Nucleus accumbens (tissue), 56 donors: ENCODE measurements at places on chromosomes 16 and 17.

GRCh38 chr17:60231234-60231633 lies 81.5 kb downstream of the CA4 start:
- no peak for DNase-seq

DNA sequence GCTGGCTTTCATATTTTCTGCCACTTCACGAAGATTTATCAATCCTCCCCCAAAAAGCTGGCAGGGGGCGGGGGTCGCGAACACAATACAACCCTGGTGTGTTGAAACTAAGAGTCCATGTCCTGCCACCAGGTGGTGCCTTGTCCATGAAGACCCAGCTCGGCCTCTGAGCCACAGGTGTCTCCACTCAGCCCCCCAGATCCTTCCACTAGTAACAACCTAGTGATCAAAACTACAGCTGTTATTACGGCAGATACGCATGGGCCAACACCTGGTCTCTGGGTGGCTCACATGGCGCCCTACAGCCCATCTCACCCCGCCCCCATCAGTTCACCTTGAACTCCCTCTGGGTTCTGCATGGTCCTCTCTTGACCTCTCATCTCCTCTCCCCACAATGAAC lies 27.7 kb downstream of the USP7 start:
- no peak for DNase-seq

DNA sequence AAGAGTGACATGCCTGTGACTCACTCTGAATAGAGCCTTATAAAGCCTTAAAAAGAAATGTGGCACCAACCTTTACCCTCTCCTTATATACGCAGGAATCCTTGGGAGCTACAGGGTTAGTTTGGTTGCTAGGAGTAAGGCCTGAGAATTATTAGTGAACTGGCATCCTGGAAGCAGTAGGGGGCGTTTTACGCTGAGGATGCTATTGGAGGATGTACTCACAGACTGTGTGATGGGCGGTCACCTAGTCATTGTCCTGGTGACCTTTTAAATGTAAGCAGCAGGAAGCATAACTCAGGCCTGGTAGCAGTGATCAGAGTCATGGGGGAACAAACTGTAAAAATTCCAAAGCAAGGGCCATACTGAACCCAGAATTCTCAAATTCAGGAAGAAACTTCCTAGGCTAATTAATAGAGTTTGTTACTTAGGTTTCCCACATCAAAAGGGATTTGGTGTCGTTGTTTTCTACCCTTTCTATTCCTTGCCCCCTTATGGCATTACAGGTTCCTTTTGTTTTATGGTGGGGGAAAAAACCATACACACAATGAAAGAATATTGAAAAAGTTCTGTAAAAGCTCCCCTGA lies 153.8 kb downstream of the SNX11 start:
- DNase-seq = no peak

GRCh38 chr17:62178579-62178978 lies 113.5 kb upstream of the MED13 start:
- no peak for DNase-seq
